ENCODE measurements at places on chromosomes 7 and 10.

GRCh38 chr10:96863922-96864543, 31.9 kb downstream of the LCOR start:
- no peak for DNase-seq

GRCh38 chr10:49595003-49595712, 15.0 kb upstream of the SLC18A3 start:
- no peak for DNase-seq

GRCh38 chr7:96045919-96046318, 273.6 kb downstream of the DYNC1I1 start:
- DNase-seq: no peak

GRCh38 chr10:132237871-132238270, 51.1 kb downstream of the DPYSL4 start:
- DNase-seq: no peak

DNA sequence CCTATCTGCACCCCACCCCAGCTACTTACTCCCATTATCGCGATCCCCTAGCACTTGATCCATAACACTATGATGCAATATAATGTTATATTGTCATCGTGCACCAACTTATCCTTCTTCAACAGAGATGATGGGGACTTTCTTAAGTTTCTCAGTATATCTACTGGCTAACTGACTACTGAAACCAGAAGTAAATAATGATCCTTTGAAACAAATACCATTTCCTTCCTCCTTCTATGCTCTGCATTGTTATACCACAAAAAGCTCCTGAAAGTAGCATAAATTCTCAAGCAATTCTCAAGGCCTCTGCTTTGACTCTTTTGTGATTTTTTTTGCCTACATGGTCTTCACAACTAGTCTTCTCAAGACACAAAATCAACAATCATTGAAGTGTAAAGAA, 68.9 kb downstream of the HTR7 start:
- no peak for DNase-seq

Measured in stimulated activated CD8-positive, alpha-beta memory T cell treated with anti-CD3 and anti-CD28 coated beads, Interleukin-7, amount 100 ng/mL, for 1 hour (primary cell).